Mesothelial cell of epicardium (in vitro differentiated cells): ENCODE measurements at places on chromosomes 5 and 9.
A peak's percentile ranks its signal among the peaks of the same experiment; 100 is the strongest.

- DNase-seq: no peak
Measured at GRCh38 chr9:75188756-75189155, 100.4 kb downstream of the OSTF1 start.

GRCh38 chr5:10319202-10319851, 11.6 kb upstream of the CMBL start:
- no peak for DNase-seq

DNA sequence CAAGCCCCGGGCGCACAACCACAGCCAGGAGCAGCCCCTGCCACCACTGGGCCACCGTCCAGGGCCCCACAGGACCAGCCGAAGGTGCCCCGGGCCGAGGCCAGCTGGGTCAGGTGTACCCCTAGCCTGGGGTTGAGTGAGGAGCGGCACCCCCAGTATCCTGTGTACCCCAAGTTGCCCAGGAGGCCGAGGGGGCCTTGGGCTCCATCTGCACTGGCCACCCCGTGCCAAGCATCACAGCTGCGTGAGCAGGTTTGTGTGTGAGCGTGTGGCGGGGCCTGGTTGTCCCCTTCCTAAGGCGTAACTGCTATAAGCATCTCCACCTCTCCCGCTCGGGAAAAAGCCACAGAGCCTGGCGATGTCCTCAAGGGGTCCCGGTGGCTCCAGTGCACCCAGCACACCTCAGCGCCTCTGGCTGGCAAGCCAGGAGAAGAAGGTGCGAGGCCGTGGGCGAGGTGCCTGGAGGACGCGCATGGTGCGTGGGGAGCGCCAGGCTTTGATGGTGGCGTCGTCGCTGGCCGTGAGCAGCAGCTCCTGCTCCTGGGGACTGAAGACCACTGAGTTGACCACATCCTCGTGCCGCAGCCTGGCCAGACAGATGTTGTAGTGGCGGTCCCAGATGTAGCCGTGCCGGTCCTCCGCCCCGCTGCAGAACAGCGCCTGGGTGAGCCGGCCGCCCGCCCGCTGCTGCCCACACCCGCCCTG, 3.9 kb downstream of the FBXW5 start:
- DNase-seq: no peak

DNA sequence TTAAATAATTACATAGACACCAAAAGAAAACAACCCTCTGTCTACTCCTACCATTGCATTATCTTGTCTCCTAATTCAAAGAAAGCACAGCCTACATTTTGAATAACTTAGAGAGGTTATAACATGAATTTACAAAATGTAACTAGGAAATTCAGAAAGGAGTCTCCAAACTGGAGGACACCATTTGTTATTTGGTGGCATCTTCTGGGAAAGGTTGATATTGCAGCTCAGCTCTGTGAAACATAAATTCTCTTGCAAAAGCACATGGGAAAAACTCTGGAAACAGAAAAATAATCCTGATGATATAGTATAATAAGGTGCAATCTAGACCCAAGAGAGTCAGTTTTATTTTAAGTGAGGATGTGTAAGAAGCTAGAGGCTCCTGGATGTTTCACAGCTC, 215.3 kb downstream of the MLLT3 start:
- DNase-seq: no peak

GRCh38 chr5:154444556-154445421, 1.0 kb upstream of the SAP30L start:
- DNase-seq: peak; percentile 41

- no peak for DNase-seq
Measured at GRCh38 chr9:9924376-9924775, 688.4 kb downstream of the PTPRD start.

- no peak for DNase-seq
Measured at GRCh38 chr5:134437340-134437846, 25.7 kb upstream of the CDKN2AIPNL start.

DNA sequence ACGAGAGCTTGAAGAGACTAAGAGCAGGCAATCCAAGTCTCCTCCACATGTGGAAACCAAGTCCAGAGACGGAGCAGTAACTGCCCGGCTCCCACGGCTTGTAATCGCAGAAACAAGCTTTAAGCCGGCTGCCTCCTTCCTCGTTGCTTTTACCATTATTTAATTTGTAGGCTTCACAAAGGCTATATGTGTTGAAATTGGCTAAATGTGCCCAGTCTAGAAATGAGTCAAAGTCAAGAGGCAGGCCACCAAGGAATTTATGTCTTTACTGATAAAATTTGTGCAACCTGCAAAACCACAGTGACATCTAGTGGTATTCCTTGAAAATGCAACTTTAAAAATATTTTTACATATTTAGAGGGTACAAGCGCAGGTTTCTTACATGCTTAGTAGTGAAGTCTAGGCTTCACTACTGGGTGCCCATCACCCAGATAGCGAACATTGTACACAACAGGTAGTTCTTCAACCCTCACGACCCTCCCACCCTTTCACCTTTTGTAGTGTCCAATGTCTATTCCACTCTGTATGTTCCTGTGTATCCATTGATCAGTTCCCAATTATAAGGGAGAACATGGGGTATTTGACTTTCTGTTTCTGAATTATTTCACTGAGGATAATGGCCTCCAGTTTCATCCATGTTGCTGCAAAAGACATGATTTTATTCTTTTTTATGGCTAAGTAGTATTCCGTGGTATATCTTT, 33.5 kb upstream of the EBF1 start:
- no peak for DNase-seq

DNA sequence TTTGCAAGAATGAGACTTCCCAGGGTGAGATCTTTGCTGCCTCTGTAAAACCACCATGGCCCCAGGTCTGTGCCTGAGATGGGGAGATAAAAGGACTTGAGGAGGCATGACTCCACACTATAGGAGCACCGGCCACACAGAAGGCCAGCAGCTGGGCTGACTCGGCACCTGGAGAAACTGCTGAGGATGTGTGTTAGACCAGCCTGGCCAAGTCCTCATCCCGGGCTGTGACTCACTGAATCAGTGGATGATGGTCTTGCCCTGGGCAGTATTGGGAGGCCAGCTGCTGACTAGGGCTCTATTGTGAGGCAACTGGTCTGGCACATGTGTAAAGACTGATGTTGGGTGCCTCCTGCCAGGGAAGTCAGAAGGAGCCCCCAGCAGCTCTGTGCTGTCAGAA, 286.2 kb downstream of the ACTL7B start:
- DNase-seq: no peak

- DNase-seq: no peak
Measured at GRCh38 chr5:132253452-132254320, 3.8 kb upstream of the PDLIM4 start.
